ENCODE measurements at places on chromosomes 6 and 20.

DNA sequence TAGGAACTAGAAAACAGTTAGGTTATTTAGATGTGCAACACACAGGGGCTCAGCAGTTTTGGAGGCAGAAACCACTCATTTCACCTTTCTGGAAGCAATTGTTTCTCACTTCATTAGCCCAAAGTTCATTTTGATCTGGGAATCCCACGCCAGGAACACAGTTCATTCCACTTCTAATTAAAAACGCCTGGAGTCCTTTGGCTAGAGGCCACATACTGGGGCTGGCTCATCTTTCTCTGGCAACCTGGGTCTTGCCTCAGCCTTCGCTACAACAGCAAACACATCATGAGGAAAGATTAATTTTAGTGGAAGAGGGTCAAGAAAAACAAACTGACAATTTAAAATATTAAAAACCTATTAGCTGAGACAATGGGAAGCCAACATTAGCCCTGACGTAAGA, 69.7 kb downstream of the RFPL4B start:
- no peak for DNase-seq

DNA sequence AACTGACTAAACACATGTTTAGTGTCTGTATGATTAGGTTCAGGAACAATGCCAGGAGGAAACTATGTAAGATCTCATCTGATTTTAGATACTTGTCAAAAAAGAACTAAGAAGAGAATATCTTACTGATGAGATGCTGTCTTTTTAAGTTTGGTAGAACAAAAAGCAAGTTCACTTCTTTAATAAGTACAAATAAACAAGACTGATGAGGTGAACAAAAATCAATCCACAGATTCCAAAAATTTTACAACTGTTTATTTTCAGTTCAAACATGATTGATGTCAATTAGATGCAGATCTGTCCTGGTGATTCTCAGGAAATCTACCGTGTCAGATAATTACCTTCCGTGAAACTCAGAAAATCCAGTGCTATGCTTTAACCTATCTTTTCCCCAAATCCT, 24.9 kb downstream of the EPHA7 start:
- DNase-seq = no peak

DNA sequence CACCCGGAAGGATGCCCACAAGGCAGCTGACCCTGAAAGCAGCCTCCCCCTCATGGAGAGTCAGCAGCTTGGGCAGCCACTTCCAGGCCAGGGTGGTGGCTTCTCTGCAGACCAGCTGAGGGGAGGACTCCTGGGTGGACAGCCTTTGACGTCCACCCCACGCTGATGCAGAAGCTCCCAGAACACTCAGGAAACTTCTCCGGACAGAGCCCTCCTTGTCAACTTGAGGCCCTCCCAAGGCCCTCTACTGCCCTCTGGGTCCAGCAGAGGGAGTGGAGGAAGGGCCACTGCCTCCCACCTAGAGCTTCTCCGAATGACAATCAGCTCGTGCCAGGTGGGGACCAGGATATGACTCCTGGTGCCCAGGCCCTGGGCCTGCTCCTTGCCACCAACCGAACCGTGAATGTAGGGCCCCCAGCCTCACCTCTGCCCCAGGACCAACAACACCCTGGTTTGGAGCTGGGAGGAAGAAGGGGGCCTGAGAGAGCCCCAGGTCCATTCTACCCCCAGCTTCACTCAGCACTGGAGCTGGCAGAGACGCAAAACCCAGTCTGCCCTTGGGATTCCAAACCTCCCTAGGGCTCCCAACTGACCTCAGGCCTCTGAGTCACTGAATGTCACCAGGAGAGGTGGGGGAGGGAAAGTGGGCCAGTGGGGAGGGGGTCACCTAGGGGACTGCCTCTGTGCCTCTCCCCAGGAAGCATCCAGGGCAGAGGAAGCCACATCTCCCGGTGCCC, 10.9 kb upstream of the SLC22A7 start:
- DNase-seq = no peak

DNA sequence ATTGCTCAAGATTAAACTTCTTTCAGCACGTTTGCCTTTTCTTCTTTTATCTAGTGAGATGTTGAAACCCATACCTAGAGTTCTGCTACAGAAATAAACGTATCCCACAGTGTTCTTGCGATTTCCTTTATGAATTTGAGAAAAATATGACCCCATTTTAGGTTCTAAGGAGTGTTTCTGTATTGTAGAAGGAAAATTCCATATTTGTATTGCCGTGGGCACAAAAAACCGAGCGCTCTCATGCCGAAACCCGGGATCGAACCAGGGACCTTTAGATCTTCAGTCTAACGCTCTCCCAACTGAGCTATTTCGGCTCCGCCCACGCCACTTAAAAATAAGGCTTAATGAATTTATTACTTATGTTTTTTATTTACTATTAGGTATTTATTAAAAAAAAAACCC, 23.7 kb downstream of the ZNF311 start:
- peak; percentile 75 for DNase-seq

- no peak for DNase-seq
Observed at GRCh38 chr6:44867571-44868334, 460.4 kb upstream of the RUNX2 start.

GRCh38 chr20:20446425-20447015, 78.6 kb downstream of the INSM1 start:
- DNase-seq = no peak

DNA sequence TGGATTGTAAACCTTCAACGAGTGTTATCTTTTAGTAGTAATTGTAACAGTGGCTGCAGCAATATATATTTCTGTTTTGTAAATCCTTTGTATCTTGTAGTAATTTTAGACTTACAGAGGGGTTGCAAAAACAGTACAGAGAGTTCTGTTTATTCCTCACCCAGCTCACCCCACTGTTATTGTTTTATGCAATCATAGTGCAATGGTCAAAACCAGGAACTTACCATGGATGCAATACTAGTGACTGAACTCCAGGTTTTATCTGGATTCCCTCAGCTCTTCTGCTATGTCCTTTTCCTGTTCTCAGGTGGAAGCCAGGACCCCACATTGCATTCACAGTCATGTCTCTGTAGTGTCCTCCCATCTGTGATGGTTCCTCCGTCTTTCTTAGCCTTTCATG, 42.5 kb upstream of the NKX2-2 start:
- DNase-seq = no peak

DNA sequence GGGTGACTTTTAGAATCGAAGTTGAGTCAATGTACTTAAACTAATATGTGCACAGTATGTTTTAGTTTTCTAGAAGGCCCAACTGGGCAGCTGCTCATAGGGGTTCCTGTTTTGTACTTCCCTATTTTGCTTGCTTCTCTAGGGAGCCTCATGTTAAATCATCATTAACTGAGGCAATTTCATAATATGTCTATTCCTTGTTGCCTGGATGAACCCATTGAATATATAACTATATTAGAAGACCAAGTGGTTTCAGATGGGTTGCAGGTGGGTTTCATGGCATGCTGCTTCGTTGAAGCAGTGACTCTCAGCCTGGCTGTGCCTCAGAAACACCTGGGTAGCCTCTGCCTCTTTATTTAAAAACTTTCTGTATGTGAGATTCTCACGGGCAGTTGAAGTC, 22.2 kb downstream of the CARMIL1 start:
- DNase-seq = no peak

- DNase-seq = no peak
Observed at GRCh38 chr6:169328112-169328801, 74.6 kb upstream of the THBS2 start.

DNA sequence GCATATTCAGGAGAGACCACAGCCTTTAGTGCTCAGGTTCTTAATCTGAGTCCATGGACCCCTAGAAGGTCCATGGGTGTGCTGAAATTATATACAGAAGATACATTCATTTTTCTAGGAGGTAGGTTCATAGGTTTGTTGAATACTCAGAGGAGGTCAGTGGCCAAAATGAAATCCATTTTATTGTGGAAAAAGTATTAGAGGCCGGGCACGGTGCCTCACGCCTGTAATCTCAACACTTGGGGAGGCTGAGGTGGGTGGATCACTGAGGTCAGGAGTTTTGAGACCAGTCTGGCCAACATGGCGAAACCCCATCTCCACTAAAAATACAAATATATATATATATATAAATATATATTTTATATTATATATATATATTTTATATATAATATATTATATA, 9.0 kb upstream of the UST start:
- no peak for DNase-seq

DNA sequence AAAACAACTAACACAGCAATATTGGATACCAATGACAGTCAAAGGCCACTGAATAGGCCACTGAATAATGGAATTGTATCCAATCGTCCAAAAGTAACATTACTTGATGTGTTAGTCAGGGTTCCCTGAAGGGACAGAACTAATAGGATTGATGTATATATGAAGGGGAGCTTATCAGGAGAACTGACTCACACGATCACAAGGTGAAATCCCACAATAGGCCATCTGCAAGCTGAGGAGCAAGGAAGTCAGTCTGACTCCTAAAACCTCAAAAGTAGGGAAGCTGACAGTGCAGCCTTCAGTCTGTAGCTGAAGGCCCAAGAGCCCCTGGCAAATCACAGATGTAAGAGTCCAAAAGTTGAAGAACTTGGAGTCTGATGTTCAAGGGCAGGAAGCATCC, 571.4 kb downstream of the PRKN start:
- DNase-seq = no peak

GRCh38 chr6:25054469-25054868, 118.7 kb upstream of the RIPOR2 start:
- DNase-seq = no peak

DNA sequence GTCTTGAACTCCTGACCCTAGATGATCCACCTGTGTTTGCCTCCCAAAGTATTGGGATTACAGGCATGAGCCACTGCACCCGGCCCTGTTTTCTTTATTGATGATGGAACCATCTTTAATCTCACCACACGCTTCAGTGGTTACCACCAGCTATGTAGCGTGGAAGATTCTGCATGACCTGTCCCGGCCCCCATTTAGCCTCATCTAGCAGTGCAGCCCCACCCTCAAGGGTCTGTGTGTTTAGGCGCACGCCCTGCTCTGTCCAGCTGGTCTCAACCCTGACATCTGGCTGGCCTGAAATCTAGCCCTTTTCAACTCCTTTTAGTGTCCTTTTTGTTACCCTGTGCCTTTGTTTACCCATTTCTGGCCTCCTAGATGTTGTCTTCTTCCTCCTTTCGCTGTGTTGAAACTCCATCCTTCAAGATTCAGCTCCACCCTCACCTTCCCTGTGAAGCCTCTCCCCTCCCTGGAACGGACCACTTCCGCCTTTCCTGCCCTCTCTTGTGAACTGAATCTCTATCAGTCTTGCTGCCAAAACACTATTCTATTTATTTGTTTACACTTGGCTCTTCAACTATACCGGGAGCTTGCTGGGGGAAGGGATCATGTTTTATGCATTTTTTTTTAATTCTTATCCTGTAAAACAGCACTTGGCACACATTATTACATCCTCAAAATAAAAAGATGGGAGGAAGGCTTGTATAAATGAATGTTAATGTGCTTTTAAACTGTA, 101.0 kb upstream of the MTHFD1L start:
- no peak for DNase-seq

DNA sequence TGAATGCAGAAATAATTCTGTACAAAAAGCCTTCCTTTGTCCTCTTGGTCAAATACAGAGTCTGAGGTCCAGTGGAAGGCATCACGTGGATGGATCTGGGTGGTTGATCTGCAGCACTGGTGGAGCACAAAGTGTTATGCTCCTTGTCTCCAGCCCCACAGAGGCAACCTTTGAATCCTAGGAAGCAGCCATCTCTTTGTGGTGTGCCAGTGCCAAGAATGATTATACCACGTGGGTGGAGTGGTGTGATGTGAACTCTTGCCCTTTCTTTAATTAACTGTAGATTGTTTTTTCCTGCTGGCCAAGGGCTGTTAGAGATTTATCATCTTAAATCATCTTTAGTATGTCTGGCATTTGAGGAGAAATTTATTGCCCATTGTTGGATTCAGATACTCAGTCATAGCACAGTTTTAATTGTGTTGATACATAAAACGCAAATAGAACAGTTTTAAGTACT, 31.1 kb downstream of the NCOA7 start:
- DNase-seq = no peak

GRCh38 chr6:169450097-169450496, 196.5 kb upstream of the THBS2 start:
- DNase-seq = no peak

- DNase-seq = no peak
Observed at GRCh38 chr6:128899341-128900050, 16.6 kb downstream of the LAMA2 start.

- no peak for DNase-seq
Observed at GRCh38 chr6:2522521-2522920, 228.2 kb downstream of the MYLK4 start.

DNA sequence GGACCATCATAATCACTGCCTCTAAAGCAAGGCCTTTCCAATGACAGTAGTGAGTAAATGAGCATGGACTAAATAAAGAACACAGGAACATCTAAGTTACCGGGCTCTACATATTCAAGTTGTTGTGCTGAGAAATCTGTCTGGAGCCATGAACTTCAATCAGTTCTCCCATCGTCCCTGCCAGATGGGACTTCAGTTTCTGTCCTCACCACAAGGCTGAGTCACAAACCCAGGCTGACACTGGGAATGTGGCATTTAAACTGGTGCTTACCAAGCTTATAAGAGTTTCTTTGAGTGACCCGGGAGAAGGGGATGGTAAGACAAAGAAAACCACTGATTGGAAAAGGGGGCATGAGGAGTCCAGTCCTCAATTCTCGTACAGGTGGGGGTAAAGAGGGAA, 497.0 kb downstream of the MAFB start:
- no peak for DNase-seq

GRCh38 chr20:15814911-15815310, 758.3 kb downstream of the KIF16B start:
- DNase-seq = no peak

DNA sequence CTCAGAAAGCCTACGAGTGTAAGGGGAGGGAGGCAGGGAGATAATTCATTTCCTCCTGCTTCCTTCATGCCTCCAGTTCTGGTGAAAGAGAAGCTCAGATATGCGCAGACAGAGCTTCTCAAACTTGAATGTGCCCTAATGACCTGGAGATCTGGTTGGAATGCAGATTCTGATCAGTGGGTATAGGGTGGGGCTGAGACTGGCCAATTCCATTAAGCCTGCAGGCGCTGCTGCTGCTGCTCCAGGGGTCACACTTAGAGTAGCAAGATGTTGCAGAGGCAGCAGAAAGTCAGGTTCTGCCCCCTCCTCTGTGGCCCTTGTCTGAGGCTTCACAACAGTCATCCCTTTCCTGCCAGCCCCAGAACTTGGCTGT, 161.0 kb downstream of the DHX35 start:
- no peak for DNase-seq

- DNase-seq = no peak
Observed at GRCh38 chr20:25299806-25300205, 51.9 kb downstream of the PYGB start.

GRCh38 chr6:37135835-37136694, 33.9 kb upstream of the PIM1 start:
- no peak for DNase-seq

DNA sequence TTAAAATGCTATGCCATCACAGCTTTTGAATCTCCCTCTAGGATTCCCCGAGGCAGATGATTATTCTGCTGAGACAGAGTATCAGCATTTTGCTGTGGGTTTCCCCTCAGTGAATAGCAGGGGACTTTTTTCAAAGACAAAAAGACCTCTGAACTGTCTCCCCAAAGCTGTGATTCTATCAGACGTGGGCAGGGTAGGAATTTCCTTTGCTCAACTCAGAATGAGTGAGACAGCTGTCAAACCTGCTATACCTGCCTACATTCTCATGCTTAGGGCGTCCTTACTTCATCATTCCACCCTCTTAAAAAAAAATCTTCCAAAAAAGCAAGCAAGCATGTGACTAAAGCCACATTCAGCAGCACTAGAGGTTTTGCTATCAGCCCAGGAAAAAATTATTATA, 147.6 kb upstream of the FAM83B start:
- DNase-seq = no peak

- DNase-seq = no peak
Observed at GRCh38 chr20:57938158-57939108, 228.6 kb upstream of the PMEPA1 start.
